Activated CD8-positive, alpha-beta memory T cell treated with anti-CD3 and anti-CD28 coated beads, Interleukin-2, amount 50 U/mL, for 48 hours (primary cell): ENCODE measurements at places on chromosomes 1 and 21.

- DNase-seq: no peak
Observed at GRCh38 chr1:18948913-18949685, 7.4 kb downstream of the IFFO2 start.

GRCh38 chr1:149849947-149850360 lies 49.4 kb upstream of the BOLA1 start:
- DNase-seq: no peak

GRCh38 chr21:32378956-32379355 lies 13.9 kb downstream of the URB1 start:
- DNase-seq: no peak

DNA sequence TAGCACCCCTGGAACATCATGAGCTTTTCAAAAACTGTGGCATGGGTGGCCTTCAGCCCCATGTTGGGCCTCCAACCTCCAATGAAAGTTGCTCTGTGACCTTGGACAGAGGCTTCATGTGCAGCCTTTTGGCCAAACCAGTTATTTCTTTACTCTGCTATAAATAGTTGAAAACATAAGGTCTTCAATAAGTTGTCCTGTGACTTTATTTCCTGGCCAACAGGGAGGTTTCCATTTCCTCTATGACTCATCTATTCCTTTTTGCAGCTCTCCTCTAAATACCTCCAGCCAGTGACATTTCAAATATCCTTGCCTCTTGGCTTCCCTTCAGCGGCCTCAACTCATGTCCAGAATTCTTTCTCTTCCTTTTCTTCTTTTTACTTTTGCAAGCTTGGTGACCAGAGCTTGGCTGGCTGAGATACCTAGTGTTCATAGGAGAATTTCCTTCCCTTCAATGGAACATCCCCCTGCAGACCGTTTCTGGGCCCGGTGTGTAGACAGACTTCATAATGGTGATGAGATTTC lies 22.7 kb upstream of the TRIM67 start:
- no peak for DNase-seq

DNA sequence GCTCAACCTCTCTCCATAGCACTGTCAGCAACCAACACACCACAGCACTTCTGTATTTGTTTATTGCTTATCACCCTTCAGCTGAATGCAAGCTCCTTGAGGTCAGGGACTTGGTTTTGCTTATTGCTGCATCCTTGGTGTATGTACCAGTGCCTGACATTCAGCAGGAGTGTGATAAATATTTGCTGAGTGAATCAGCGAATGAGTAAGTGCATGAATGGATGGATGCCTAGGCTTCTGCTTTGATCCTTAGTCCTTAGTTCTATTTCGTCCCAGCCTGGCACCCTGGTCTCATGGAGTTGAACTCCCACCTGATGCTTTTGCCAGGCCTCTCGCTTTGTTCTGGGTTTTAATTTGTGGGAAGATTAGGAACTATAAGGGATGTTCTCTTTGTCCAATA lies 88.2 kb downstream of the ZSCAN20 start:
- DNase-seq: no peak

DNA sequence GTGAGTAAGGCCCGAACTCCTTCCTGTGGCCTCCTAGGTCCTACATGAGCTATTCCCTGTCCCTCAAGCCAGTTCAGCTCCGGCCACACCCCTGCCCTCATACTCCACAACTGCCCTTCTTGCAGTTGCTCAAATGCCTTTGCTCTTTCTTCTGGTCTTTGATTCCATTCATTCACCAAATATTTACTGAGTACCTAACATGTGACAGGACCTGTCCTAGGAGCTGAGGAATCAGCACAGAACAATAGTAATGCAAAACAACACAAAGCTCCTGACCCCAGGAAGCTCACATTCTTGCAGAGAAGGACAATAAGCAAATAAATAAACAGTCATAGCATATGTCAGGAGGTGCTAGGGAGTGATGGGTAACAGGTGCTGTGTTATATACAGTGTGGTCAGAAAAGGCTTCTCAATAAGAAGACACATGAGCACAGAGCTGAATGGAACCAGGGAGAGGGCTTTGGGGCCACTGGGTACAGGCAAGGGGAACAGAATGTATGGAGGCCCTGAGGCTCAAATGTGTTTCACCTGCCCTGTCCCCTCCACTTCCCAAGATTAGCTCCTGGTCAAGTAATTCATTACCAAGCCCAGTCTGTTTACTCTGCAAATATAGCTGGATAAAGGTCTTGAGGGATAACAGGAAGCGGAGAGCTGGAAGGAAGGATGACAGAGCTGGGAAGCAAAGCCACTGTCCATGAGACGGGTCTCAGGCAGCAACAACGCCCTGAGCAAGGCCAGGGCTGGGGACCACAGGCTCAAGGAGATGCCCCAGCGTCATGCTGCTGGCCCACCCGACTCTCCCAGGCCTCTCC lies 145.1 kb downstream of the CSMD2 start:
- DNase-seq: no peak

GRCh38 chr1:10818262-10819197 lies 22.1 kb upstream of the CASZ1 start:
- DNase-seq: no peak
